ENCODE measurements at places on chromosomes 7 and 10. TPM values are rescaled to one million over a fixed set of nuclear protein-coding genes. Genes with fewer than 3 reads are reported as not detected.

- no peak for DNase-seq
Measured at GRCh38 chr7:131020759-131021261, 286.8 kb upstream of the KLF14 start.

DNA sequence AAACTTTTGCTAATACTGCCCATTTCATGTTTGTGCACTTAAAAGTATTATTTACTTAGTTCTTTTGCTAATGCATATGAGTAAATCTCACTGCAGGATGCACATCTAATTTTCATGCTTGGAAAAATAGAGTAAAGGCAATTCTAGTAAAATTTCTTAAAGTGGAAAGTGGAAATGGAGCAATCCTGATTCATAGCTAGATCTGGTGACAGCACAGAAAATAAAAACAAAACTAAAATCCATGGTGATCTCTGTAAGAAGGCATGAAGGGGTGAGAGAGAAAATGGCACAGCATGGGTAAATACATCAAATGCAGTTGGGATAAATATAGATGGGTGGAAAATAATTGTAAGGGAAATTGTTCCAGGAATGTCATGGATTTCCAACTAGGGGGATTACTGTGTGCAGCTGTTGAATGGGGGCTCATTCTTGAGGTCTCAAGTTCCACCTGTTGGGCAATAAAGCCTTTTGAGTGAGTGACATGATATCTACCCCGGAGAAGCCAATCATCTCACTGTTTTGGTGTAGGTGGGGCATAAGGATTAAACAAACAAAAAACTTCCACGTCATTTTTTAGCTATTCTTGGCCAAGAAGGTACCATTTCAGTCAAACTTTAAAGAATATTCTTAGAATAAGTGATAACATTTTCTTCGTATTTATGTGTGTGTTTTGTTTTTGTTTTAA, 1.7 kb upstream of the MCU start:
- no peak for DNase-seq

DNA sequence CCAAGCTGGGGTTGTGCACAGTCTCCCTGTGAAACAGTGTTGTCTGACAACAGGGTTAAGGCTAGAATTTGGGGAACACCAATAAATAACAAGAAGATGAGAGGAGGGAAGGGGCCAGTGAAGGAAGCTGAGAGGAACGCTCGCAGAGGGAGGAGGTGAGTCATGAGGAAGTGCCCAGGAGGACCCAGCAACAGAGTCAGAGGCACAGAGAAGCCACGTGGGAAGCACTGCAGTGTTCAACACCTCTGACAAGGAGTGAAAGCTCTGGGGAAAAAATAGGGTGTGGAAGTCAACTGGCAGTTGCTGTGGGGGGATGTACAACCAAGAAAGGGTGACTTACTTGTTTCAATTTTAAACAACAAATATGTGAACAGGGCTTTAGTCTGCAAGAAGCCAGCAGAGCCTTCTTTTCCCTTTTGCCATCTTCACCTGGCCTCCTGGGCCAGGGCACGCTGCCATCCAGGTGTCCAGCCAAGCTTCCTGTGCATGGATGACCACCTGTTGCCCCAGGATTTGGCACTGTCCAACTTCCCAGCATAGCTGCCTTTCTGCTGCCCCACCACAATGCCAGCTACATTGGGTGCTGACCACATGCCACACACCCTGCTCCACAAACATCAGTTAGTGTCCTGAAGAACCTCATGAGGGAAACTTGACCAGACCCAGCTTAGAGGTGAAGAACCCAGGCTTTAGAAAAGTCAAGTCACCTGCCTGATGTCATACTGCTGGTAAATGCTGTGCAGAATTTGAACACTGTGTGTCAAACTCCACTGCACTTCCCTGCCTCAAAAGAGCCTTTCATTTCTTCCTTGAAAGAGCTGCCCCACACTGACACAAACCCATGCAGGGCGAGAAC, 69.6 kb downstream of the ATXN7L1 start:
- DNase-seq = no peak

DNA sequence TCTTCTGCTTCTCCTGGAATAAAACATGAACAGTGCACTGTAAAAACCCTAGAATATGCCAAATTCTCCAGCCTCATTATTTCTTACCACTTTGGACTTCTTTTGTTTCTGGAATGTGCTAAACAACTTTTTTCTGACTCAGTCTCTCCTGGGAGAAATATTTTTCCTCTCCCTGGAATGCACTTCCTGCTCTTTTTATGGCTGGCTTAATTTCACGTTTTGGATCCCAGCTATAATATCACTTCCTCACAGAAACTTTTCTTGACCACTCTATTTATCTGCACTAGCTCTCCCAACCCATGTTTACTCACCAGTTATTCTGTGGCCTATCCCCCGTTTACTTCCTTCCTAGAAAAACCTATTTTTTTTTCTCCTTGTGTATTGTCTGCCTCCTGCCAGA, 26.7 kb downstream of the ABCB5 start:
- peak; percentile 38 for DNase-seq

DNA sequence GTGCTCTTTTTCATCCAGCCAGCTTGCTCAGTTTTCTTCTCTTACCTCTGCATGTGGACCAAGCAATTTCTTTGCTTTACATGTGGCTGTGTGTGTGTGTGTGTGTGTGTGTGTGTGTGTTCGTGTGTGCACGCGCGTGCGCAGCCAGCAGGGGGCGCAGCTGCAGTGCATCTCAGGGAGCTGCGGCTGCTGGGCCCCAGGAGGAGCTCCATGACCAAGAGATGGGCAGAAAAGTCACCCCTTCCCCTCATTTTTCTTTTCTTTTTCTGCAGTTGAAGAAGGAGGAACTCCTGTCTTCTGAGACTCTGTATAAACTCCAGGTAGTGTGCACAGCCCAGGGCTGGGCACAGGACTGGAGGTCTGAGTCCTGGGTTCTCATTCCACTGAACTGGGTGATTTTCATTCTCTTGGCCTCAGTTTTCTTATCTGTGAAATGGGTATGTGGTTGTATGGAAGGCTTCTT, 41.8 kb downstream of the BLNK start:
- peak; percentile 76 for DNase-seq

GRCh38 chr10:105170521-105170920, 529.4 kb downstream of the SORCS3 start:
- DNase-seq = no peak

DNA sequence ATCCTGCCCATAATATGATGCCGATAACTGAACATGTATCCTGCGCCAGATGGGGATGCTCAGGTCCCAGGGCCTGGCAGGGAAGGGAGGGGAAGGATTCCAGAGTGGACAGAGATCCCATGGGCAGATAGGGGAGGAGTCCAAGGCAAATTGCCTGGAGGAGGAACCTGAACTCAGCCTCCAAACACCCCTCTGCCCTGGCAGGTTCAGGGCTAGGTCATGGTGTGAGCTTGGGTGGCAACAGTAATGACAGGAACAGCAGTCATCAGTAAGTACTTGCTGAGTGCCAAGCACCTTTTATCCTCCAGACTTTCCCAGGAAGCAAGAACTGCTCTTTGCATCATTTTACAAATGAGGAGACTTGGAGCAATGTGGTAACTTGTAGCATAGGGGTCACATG, 3.8 kb upstream of the PALD1 start:
- DNase-seq = no peak

- peak; percentile 44 for DNase-seq
Measured at GRCh38 chr10:7410862-7411670, at the start of gene SFMBT2. TSS of gene SFMBT2 (minus strand) at chr10:7411034. CDS start at chr10:7381898, 29,136 bp downstream.

- no peak for DNase-seq
Measured at GRCh38 chr7:135843214-135843613, 94.6 kb upstream of the FAM180A start.

- no peak for DNase-seq
Measured at GRCh38 chr10:47309408-47310089, 9.6 kb downstream of the GDF10 start.

DNA sequence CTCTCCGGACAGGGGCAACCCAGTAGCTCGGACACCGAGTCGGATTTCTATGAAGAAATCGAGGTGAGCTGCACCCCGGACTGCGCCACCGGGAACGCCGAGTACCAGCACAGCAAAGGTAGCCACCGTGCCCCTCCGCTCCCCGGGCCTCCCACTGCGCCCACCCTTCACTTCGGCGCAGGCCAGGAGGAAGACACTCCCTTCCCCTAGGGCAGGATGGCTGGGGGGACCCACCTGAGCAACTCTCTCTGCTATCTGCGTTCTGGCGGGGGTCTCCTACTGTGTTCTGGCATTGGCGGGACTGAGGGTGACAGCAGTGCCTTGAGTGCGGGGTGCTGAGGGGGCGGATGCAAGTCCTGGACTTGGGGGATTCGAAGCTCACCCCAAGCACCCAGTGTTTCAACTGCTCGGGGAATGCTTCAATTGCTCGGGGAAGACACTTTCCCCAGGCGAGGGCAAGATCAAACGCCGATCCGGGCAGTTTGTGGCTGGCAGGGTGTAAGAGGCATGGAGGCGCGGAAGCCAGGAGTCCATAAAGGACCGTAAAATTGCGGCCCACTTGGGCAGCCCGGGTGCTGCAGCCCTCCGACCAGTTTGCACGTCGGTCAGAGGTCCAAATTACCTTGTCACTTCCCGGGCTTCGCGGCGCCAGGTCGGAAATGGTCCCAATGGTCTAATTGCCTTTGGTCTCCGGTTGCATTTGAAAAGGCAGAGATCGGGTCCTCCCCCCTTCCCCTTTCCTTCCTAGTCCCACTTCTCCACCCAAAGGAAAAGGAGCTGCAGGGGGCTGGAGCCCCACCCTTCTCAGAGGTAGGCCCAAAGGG, 950 bp downstream of the EVX1 start:
- DNase-seq = no peak

Gene SFTPA1
- total RNA-seq = not detected

Gene LIPM
- total RNA-seq = not detected

Gene PTER
- 8.3 TPM for total RNA-seq

Measured in dermis microvascular lymphatic vessel endothelial cell (primary cell).